ENCODE measurements at places on chromosomes 2 and 18.
A peak's percentile ranks its signal among the peaks of the same experiment; 100 is the strongest.

GRCh38 chr18:79599441-79599931 is 80.1 kb upstream of the CTDP1 start:
- DNase-seq, result peak; percentile 69

DNA sequence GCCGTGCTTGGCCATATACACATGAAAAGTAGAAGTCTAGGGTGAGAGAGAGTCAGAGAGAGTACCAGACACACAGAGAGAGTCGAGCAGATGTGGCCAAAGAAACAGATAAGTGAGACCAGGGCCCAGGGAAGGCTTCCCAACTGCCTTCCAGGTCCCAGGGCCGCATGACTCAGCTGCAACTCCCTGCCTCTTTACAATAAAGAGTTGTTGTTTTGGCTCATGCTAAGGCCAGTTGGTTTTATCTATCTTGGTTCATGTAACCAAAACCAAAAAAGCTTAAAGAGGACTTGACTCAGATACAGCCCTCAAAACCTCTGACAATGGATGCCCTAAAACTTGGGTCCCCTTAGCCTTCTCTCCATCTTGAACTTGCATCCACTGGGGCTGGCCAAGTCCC is 36.9 kb downstream of the REEP1 start:
- no peak for DNase-seq

DNA sequence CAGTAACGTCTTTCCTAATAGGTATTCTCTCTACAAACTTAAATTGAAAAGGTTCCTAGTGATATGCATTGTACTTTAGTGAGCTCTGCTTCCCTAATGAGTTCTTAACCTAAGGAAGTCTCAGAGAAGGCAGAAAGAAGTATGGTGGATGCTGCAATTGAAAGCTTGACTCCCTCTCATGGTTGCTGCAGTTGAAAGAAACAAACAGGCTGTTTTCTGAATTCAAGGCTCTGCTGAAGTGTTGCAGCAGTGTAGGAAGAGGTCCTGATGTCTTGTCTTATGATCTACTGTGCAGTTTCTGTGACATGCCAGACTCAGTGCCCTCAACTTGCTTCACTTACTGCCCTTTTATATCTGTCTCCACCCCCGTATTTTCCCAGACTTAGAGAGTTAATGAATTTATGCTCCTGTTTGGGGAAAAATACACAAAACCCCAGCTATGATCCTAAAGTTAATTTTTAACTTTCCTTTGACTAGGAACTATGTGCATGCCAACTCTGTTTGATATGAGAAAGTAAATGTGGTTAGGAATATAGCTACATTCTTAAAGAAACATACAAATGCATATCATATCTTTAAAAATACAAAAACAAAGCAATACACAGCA is 655.3 kb upstream of the FAM98A start:
- no peak for DNase-seq

DNA sequence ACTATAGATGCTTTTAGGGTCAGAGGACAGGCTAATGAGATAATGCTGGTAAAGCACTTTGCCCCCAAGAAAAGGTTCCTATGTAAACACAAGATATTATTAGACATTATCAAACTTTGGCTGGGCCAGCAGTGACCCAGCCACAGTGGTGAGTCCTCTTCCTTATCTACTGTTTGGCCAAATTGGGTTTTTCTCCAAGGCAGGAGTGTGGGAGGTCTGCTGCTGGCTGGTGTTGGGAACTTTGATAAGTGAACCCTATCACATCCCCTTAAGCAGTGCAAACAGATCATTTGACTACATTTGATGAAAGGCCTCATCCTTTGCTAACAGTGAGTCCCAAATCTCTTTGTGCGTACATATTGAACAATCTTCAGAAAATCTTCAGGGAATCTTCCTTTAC is 16.2 kb downstream of the FZD7 start:
- no peak for DNase-seq

- DNase-seq, result no peak
Measured at GRCh38 chr2:85310330-85310729, 17.5 kb downstream of the TGOLN2 start.

DNA sequence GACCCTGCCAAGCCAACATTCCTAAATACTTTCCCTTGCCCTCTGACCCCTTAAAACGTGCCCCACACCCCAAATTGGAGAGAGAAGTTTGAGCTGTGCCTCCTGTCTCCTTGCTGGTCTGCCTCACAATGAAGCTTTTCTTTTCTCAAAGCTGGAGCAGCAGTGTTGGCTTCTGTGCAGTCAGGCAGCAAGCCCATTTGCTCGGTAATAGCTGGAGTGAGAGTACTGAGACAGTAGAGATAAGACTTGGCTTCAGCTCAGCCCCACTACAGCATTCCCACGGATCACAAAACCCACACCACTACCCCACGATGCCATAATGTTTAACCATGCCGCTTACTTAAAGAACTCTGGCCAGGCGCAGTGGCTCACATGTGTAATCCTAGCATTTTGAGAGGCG is 73.0 kb downstream of the NCAPH start:
- DNase-seq, result no peak

DNA sequence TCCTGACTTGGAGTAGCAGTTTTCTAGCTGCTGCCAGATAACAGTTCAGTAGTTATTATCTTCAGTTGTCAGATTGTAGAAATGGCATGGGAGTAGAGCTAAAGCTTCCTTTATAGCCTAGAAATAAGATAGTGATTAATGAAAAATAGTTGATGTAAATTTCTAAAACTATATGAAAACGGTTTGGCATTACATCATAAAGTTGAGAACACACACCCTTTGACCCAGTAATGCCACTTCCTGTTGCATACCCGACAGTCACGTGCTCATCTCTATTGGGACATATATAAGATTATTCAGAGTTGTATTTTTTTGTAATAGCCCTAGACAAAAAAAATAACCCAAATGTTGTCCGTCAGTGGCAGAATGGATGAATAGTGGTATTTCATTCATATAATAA is 39.4 kb upstream of the ASB1 start:
- DNase-seq, result no peak

DNA sequence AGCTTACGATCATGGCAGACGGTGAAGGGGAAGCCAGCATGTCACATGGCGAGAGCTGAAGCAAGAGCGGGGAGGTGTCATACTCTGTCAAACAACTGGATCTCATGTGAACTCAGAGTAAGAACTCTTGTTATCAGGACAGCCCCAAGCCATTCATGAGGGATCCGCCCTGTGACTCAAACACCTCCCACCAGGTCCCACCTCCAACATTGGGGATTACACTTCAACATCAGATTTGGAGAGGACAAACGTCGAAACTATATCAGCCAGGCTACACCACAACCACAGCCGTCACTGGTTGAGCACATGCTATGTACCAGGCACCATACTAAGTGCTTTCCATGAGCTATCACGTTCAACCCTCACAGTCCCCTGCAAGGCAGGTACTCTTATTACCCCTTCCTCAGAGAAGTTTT is 293.8 kb downstream of the PRKCE start:
- DNase-seq, result no peak

GRCh38 chr2:222919841-222920526 is 59.1 kb downstream of the ACSL3 start:
- DNase-seq, result peak; percentile 87

DNA sequence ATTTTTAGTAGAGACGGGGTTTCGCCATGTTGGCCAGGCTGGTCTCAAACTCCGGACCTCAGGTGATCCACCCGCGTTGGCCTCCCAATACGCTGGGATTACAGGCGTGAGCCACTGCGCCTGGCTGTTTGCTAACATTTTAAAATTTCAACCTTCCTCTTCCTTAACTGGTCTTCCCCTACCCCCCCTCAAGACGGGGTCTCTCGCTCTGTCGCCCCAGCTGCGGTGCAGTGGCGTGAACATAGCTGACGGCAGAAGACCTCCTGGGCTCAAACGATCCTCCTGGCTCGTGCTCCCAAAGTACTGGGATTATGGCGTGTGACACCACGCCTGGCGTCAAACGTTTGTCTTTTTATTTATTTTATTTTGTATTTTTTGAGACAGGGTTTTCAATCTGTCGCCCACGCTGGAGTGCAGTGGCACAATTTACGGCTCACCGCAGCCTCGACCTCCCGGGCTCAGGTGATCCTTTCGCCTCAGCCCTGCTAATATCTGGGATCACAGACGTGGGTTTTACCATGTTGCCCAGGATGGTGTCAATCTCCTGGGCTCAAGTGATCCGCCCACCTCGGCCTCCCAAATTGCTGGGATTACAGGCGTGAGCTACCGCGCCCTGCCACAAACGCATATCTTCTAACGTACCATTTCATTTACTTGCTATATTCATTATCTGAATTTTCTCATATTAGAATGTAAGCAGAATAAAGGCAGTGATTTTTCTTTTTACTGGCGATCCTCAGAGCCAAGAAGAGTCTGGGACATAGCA is 984 bp upstream of the MSH2 start:
- DNase-seq, result no peak

- peak; percentile 64 for DNase-seq
Measured at GRCh38 chr2:113390124-113390849, 47.2 kb upstream of the ZNG1B start.

GRCh38 chr2:159873258-159873657 is 75.2 kb upstream of the CD302 start:
- no peak for DNase-seq

DNA sequence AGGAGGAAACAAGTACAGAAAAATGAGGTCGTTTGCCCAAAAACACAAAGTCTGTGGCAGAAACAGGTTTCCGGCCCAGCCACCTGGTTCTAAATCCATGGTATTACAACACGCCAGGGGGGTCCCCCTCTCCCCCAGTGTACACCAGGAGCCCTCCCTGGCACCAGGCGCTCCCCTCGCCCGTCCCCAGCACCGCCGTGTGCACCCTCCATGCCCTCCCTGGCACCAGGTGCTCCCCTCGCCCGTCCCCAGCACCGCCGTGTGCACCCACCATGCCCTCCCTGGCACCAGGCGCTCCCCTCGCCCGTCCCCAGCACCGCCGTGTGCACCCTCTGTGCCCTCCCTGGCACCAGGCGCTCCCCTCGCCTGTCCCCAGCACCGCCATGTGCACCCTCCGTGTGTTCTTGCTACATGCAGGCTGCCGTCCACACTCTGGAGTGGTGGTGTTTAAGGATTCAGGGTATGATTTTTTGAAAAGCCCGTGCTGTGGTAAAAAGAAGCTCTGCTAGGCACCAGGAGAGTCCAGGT is 59.8 kb upstream of the NFATC1 start:
- no peak for DNase-seq

- peak; percentile 59 for DNase-seq
Measured at GRCh38 chr2:38572167-38572566, 30.6 kb downstream of the HNRNPLL start.

DNA sequence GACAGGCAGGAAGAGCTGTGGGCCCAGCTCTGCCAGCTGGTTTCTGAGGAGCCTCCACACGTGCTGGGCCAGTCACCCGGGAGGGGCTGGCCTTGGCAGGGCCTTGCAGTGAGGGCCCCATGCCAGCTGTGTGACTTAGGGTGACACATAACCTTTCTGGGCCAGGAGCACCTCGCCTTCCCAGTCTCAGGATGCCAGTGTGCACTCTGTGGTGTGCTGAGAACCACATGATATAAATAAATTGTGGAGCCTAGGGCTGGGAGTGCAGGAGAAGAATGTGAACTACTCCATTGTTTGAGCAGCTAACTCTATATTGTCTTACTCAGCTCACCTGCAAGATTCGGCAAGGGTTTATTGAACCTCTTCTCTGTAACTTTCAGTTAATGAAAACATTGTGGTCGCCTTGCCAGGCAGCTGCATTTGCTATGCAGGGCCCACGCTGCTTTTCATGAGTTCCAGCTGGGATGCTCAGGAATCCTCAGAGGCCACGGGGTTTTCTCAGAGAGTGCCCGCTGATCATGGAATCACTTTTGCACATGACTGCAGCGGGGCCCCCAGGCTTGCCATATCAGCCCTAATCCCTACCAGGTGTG is 222.3 kb downstream of the SH3RF3 start:
- DNase-seq, result peak; percentile 86

All from GM03348 (cell line).